ENCODE measurements at places on chromosomes 11 and 22.
A peak's percentile ranks its signal among the peaks of the same experiment; 100 is the strongest.

DNA sequence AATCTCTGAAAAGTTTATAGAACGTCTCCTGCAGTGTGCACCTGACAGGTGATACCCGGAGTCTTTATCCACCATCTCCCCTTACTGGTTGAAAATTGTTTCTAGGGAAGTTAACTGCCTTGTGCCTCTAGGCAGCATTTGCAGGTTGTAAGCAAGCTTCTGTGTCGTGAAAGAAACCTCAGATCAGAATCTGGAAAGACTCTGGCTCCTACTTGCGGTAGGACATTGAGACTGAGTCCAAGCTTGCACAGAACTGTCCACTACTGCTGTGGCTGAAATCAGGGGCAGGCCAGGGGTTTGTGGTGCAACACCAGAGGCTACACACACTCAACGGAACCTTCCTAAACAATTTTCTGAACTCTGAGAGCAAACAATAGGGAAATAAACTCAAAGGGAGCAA, 34.8 kb upstream of the MYOD1 start:
- no peak for DNase-seq

- DNase-seq: peak; percentile 44
These were observed 55.0 kb downstream of the ARHGAP42 start for GRCh38 chr11:100741866-100742625.

DNA sequence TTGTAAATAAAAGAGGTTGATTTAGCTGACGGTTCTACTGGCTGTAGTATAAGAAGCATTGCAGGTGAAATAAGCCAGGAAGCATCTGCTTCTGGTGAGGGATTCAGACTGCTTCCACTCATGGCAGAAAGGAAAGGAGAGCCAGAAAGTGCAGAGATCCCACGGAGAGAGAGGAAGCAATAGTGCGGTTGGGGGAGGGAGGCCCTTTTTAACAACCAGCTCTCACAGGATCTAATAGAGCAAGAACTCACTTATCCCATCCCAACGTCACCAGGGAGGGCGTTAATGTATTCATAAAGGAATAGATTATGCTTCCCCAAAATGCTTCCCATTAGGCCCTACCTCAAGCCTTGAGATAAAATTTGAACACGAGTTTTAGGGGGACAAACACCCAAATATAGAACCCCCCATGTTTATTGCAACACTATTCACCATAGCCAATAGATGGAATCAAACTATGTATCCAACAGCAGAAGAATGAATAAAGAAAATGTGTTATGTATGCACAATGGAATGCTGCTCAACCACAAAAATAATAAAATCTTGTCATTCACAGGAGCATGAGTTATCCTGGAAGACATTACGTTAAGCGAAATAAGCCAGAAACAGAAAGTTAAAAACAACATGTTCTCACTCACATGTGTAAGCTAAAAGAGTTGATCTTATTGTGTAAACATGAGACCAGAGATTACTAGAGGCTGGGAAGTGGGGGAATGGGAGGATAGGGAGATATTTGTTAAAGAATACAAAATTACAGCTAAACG, 908.3 kb upstream of the ANO3 start:
- no peak for DNase-seq

DNA sequence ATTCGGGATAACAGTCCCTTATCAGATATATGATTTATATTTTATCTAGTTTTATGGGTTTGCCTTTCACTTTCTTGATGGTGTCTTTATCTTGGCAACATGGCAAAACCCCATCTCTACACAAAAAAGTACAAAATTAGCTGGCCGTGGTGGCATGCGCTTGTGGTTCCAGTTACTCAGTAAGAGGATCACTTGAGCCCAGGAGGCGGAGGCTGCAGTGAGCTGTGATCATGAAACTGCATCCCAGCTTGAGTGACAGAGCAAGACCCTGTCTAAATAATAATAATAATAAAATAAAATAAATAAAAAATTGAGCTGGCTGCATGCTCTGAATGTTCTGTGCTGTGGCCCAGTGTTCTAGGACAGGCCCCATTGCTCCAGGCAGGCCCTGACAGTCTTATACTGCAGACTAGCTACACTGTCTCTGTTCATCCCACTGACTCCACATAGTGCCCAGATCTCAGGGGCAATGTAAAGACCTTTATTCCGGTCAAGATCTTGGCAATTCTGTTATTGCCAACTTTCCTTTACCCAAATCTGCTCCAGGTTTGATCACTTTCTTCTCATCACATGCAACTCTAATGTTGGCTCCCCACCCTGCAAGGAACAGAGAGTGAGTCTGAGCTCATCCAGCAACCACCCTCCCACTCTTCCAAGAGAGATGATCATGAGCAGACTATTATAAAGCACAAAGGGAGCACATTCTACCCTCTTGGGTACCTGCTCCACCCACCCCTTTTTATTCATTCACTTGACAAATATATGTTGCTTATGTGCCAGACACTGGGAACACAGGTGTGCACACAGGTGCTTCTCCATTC, 8.8 kb downstream of the HSPA8 start:
- DNase-seq: no peak

DNA sequence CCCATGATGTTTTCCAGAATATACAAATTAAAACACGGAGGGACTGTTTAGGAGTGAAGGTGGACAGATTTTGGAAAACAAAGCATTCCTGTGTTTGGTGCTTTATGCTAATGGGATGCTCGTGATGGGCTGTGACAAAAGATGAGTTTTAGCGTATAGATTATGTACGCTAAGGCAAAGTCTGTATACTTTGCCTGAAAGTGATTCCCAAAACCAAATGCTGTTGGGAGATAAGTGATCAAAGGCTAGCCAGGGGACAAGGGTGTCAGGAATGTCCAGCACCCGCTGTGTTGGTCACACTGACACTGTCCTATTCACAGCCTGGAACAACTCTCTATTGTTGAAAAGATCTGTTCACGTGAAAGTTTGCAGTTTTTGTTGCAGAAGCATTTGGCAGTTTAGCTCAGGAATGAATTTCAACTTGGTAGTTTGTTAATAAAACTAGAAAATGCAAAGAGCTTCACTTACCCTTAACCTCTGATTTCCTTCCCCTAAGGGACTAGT, 1.5 kb downstream of the JAM3 start:
- DNase-seq: no peak

- DNase-seq: no peak
These were observed at the start of gene OR51B5 for GRCh38 chr11:5343474-5344335. Gene OR51B5, minus strand, starts transcription at chr11:5343524. Its CDS starts 0 bp downstream, at chr11:5343524.

DNA sequence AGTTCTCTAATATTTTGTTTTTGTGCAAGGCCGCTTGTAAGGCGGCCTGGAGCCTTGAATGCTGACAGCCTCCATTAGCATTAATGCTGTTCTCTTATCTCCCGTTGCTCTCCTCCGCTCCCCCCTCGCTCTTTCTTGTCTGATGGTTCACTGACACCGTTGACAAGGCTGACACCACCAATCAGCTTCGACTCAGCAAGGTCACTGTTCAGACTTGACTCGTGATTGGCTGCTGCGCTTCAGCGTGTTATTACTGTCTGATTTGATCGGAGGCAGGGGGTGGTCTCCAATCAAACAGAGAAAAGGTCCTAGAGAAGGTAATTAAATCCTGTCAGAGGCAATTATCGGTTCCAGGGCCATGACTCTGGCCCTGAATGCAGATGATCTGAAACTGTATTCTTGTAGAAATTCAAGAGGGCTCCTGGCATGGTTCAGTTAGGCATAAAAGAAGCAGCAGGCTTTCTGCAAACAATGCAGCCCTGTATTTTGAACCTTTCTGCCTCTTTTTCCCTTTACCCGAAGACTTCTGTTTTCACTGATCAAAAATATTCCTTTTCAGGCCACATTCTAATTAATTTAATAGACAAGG, 49.3 kb upstream of the MPPED2 start:
- no peak for DNase-seq

GRCh38 chr11:31509051-31509428, 382 bp downstream of the IMMP1L start:
- DNase-seq: peak; percentile 72

DNA sequence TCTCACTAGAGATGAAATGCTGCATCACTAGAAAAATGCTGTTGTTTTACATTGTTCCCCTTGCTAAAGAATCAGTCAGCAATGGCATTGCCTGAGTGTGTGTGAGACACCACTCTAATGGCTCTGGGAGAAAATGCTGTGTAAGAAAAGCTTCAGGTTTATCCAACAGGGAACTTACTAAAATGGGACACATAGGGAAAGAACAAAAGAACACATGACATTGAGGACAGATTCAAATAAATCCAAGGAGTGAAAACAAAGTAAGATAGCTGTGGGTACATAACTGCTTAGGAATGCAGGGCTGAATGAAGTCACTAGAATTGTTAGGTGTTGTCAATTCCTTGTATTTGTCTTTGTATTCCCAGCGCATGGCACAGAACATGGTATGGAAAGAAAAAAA, 24.2 kb downstream of the BLID start:
- DNase-seq: no peak

DNA sequence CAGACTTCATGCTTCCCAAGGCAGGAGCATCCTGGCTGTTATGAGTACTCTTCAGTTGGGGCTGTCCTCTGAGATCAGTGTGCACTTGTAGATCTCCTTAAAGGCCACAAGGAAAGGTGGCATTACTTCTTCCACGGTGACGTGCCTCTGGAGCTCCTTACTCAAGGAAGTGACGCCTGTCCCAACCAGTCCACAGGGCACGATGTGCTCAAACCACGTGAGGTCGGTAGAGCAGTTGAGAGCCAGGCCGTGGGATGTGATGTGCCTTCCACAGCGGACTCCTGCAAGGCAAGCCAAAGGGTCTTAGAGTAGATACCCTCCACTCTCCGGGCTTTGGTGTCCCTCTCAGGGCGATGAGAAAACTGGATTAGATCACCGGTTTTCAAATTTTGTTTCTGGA, 1.4 kb downstream of the LIPT2 start:
- no peak for DNase-seq

- peak; percentile 2 for DNase-seq
These were observed 555.8 kb downstream of the BUD13 start for GRCh38 chr11:116217006-116217405.

- DNase-seq: no peak
These were observed 135.4 kb upstream of the PLET1 start for GRCh38 chr11:112396076-112396475.

DNA sequence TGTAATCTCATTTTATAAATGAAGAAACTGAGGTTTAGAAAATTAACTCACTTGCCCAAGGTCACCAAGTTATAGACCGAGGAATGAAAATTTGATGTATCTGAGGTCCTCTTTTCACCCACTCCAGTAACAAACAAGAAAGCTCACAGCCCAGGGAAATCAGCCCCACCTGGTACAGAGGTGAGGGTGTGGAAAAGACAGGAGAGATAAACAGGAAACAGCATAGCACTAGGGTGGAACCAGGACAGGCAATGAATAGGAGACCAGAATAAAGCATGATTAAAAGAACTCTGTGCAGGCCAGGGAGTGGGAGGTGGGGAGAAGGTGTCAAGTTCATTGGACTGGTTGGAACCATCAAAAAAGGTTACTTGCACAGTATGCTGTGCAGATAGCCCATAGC, 46.2 kb upstream of the SMCO4 start:
- DNase-seq: no peak

DNA sequence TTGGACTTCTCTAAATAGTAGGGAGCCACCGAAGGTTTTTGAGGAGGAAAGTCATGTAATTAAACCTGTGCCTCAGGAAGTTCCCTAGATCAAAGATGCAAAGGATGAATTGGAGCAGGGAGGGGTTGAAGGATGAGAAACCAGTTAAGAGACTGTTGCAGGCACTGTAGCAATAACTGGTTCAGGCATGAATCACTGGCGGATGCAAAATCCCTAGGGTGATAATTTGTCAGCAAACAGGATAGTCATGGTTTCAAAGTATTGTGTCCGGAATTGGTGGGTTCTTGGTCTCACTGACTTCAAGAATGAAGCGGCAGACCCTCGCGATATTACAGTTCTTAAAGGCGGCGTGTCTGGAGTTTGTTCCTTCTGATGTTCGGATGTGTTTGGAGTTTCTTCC, 19.9 kb downstream of the TRIOBP start:
- DNase-seq: no peak

GRCh38 chr11:102589047-102589459, 36.1 kb downstream of the MMP20 start:
- peak; percentile 19 for DNase-seq

DNA sequence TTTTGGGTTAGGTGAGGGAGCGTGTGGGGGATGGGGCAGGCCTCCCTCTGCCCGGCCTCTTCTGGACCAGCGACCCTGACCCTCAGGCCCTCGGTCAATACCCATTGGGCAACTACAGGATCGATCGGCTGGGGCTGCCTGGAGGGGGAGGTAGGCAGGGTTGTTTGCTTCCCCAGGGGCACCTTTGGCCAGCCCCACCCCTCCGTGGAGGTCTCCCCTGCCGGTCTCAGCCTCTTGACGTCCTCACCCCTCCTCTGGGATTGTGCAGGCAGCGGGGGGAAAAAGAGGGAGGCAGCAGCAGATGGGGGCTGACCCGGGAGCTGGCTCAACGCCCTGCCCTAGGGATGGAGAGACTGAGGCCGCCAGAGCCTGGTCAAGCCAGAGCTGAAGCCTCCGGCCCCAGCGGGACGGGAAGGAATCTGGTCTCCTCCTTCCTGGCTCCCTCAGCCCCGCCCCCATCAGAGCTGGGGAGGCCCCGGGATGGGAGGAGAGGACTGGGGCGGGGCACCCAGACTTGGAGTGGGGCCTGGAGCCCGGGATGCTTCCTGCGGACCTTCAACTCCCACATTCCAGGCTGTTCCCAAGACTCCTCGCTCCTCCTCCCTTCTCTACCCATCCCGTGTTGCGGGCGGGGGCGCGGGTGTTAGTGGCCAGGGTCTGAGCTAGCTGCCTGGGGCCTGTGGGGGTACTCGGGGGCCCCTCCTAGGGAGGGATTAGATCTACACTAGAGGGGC, 14.4 kb upstream of the CDC42EP1 start:
- DNase-seq: no peak

GRCh38 chr22:29302681-29303465, 3.6 kb upstream of the GAS2L1 start:
- no peak for DNase-seq

- no peak for DNase-seq
These were observed 21.0 kb upstream of the AMOTL1 start for GRCh38 chr11:94747146-94747545.

GRCh38 chr22:44100411-44100810, 76.3 kb downstream of the PARVB start:
- no peak for DNase-seq

GRCh38 chr22:17917490-17917983, 106.8 kb downstream of the MICAL3 start:
- DNase-seq: no peak

GRCh38 chr11:132862933-132863332, 669.4 kb downstream of the OPCML start:
- no peak for DNase-seq

DNA sequence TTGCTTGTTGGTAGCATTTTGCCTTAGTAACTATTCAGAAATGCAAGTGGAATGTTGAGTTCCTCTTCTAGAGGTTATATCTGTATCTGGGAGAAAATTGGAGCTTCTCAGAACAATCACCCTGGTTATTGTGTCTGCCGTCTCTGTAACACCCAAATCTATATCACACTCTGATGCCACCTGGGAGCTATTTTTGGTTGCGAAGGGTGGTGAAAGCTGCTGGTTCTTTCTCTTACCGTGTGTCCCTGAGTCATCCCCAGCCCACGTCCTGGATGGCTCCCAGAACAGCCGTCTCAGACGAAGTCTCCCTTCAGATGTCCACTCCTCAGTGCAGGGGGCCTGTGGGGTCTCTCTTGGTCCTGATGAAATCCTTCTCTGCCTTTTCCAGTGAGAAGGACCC, 83.5 kb downstream of the C22orf31 start:
- no peak for DNase-seq
